Myocyte (in vitro differentiated cells): ENCODE measurements at places on chromosomes 7 and 10. TPM values are rescaled to one million over a fixed set of nuclear protein-coding genes. Genes with fewer than 3 reads are reported as not detected.

The SEM1 gene
- 17.2 and 59.0 TPM in 2 replicates for total RNA-seq

The ACHE gene
- 51.0 and 84.4 TPM in 2 replicates for total RNA-seq

The PRKG1 gene
- total RNA-seq: 14.8 and 26.7 TPM in 2 replicates

DNA sequence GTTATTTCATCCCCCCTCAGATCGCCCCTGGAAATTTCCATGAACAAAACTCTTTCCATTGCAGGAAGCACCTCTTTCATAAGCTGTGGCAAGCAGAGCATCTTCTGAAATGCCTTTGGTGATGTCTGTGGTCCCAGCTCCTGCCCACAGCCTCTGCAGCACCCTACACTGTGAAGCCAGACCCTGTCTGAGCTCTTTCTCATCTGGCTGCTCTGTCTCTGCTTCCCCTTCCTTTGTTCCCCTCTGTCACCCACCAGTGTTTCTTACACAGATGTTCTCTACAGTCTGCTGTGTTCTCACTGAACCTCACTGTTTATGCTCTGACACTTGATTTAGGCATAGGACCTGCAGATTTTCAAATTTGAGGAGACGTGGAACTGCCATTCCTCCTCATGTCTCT, 1.9 kb upstream of the TAS2R39 start:
- DNase-seq: peak; percentile 15

DNA sequence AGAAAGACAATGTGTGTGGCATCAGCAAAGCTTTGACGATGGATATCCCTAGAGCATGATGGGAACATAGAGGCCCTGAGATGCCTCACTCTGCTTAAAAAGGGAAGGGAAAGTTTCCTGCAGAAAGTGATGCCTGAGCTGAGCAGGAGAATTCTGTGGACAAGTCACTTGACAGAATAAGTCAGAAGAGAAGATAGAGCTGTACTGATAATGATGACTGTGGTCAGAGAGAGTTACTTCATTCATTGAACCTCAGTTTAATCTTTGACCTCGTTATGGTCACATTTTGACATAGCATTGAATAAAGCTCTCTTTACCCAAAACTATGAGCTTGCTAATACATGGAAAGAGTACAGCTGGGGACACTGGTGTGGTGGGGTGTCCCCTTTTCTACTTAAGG, 7.6 kb downstream of the CUBN start:
- no peak for DNase-seq

The GTPBP4 gene
- 55.8 and 57.4 TPM in 2 replicates for total RNA-seq

The C10orf62 gene
- total RNA-seq: 0.62 TPM in 1 of 2 replicates, not detected in the other

The DNA2 gene
- 4.1 and 5.2 TPM in 2 replicates for total RNA-seq

The IFIT3 gene
- total RNA-seq: 12.3 and 21.8 TPM in 2 replicates

DNA sequence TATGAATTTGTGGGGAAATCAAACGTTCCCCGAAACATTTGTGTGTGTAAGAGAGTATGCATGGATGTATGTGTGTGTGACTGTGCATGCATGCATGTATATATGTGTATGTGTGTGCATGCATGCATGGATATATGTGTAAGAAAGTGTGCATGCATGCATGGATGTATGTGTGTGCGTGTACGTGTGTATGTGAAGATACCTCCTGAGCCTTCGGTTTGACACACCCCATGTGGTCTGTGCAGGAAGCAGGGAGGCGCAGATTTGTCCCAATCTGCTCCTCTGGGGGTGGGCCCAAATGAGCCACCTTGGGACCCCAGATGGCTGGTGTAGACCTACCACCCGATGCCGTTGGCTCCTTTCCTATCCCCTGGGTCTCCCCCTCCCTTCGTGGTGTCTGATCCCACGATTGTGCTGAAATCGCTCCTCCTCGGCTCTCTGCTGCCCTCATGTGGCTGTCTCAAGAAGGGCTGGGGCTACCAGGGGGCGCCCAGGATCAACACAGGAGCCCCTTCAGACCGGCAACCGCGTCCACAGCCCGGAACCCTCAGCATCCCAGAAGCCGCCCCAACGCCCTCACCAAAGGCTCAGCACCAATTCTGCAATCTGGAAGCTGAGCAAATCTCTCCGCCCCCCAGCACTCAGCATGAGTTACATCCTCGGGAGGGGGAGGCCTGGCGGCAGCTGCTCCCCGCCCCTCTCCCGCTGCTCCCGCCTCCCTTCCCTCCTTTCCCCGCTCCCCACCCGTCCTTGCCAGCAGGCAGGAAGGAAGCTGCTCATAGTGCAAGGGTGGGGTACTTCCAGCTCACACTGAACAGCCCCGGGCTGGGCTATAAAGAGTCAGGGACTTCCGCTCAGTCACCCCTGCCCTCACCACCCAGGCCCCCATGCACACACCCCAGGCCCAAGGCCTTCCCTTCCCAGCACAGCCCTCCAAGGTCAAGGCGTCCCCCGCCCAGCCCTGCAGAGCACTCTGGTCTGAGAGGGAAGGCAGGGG, 2.3 kb upstream of the NOS3 start:
- DNase-seq: peak; percentile 51

GRCh38 chr10:103685880-103686669, 169.3 kb downstream of the SH3PXD2A start:
- peak; percentile 75 for DNase-seq

The CPEB3 gene
- 3.9 and 8.6 TPM in 2 replicates for total RNA-seq

DNA sequence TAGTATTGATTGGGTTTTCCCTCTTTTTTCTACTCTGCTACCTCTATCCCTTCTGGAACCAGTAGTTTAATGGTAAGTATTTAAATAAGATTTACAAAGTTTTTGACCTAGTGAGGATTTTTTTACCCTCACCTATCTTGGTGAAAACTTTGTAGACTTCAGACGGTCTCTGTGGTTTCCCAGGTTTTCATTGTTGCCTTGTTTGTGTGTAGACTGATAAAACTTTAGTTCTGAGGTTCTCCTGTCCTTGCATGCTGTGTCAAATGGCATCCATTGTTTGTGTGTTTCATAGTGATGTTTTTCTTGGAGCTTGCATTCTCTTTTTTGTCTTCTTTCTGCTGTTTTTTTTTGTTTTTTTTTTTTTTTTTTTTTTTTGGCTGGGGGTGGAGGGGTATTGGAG, 22.6 kb downstream of the ZNRF2 start:
- no peak for DNase-seq

DNA sequence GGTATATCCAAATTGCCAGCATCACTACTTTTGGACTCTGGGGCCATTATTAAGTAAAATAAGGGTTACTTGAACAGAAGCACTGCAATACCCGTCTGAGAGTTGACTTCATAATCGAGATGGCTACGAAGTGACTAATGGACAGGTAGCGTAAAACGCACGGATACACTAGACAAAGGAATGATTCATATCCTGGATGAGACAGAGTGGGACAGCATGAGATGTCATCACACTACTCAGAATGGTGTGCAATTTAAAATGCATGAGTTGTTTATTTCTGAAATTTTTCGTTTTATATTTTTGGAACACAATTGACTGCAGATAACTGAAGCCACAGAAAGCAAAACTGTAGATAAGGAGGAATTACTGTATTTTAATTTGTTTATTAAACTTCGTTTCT, 421.5 kb upstream of the LRGUK start:
- no peak for DNase-seq

- no peak for DNase-seq
These were observed 362.6 kb upstream of the MGMT start for GRCh38 chr10:129104266-129105045.

DNA sequence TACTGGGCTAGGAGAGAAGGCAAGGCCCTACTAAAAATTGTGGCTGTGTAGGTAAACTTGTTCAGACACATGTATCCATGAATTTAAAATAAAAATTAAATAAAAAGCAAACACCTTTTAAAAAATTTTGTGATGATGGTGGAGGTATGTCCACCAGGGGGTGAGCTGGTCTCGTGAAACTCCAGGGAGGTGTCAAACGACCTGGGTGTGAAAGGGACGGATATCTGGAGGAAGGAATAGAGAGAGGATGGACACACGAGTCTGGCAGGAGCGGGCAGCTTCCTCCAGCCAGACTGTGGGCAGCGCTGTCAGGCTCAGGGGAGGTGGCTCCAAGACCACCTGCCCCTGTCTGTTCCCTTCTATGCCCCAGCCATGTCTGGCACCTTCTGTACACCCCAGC, 34.8 kb upstream of the DMBT1 start:
- DNase-seq: peak; percentile 60

DNA sequence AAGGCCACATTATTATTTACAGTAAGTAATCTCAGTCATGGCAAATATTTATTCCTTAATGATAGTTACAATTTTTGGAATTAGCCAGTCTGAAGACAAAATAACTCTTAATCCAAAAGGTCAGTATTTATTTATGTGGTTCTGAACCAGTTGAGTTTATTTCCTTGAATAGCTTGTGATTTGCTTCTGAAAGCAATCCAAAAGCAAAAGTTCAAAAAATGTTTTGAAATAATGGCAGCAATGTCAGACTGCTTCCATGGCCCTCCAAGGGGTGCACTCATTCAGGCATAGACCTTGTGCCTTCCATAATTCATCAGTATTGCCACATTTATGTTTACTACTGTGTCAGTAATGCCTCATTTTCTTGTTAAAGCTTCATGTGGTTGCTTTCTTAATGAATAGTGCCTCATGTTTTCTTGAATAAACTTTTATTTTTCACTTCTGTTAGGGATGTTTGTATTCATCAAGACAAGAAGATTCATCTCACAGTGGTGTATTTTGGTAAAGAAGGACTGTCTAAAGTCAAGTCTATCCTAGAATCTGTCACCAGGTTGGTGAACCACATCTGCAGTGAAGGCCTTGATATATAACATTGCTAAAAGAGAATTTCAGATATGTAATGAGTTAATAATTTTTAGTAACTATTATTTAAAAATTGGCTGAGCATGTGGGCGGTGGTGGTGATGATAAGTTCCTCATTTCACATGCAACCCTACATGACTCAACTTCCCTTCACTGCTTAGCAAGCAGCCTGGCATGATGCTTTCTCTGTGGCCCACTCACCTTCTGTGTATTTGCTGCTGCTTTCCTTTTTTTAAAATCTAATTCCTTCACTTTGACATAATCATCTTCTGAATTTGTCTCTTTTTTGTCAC, 22.0 kb downstream of the CSGALNACT2 start:
- no peak for DNase-seq

The PVRIG gene
- not detected in 2 replicates for total RNA-seq

- no peak for DNase-seq
These were observed 78.1 kb upstream of the NEBL start for GRCh38 chr10:20975236-20975635.

DNA sequence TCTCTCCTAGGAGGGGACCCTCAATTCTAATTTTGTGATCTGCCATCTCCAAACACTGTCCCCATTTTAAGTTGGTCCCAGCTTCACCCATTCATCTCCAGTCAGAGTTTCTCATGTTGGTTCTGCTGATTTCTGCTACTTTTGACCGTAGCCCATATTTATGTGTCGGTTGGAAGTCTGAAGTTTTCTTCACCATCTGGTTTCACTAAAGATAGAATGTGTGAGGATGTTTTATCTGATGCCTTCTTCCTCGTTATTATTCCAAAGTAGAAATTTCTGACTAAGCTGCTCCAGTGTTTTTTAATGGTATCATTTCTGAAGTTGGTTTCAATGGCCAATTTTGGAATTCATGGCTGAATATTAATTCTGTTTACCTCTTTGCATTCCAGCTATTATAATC, 21.3 kb upstream of the IFIT2 start:
- DNase-seq: no peak

DNA sequence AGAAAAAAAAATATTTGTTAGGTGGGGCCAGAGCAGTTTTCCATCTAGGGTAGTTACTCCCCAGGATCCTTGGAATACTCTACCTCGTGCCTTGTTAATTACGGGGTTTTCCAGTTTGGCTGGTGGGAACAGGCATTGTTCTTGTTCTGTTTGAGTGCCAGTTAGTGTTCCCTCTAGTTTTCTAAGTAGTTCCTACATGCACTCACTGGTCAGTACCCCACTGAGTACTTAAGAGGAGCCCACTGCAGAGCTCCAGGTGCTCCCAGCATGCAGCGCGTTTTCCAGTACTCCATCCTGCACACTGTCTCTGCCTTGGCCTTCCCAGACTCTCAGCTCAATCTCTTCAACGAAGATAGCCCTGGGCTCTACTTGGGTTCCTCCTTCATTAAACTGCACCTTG, 58.0 kb downstream of the AHCYL2 start:
- DNase-seq: no peak

The GIMAP5 gene
- not detected in 2 replicates for total RNA-seq

The TCAF2 gene
- total RNA-seq: 1.7 and 6.7 TPM in 2 replicates

DNA sequence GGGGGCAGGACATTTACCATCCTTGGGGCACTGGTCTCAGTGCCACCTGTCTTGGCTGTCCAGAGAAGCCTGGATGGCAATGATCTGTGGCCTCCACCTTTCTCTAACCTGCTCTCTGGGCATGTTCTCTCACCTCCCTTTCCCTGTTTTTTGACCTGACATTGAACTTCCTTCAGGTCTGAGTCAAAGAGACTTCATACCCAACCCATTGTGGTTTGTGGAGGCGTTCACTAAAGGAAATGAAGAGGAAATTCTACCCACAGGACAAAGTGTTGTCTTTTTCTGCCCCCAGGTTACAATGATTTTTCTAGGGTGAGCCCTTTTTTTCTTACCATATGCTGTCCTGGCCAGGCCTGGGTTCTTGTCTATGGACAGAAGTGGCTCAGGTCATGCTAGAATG, 76.6 kb downstream of the CYP26A1 start:
- no peak for DNase-seq

- no peak for DNase-seq
These were observed 21.6 kb upstream of the RNF148 start for GRCh38 chr7:122724366-122724765.

GRCh38 chr7:2894118-2894940, 50.2 kb upstream of the GNA12 start:
- DNase-seq: peak; percentile 39

The CDNF gene
- total RNA-seq: 0.88 and 2.9 TPM in 2 replicates

- DNase-seq: no peak
These were observed 25.4 kb downstream of the TMEM273 start for GRCh38 chr10:49162761-49163310.

DNA sequence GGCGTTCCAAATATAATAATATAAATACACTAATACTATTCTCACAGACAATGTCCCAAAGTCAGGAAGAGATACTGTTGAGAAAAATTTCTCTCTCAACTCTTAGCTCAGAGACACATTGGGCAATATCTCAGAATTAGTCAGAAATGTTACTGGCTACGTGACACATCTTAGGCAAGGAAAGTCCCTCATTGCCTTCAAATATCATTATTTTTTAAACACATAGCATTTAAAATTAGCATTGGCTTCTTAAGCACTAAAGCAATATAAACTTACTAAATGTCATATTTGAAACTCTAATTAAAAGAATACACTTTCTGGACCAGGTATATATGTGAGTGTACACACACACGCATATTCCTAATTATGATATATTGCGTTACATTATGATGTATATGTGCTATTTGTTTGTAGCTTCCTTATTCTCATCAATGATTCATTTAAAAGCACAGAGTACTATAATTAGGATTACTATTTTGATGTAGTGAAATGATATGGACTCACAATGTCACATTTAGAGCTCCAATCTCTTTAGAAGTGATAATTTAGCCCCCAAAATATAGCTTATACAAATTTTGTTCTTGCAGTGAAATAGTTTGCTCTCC, 255.8 kb downstream of the TWIST1 start:
- DNase-seq: no peak

GRCh38 chr10:97463363-97464132, 17.6 kb downstream of the ZDHHC16 start:
- DNase-seq: peak; percentile 66

DNA sequence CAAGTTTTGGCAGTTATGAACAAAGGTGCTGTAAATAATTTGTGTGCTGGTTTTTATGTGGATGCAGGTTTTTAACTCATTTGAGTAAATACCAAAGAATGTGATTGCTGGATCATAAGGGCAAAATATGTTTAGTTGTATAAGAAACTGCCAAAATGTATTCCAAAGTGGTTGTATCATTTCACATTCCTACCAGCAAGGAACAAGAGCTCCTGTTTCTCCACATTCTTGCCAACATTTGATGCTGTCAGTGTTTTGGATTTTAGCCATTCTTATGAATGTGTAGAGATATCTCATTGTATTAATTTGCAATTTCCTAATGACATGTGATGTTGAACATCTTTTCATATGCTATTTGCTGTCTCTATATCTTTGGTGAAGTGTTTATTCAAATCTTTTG, 207.3 kb upstream of the LRGUK start:
- no peak for DNase-seq
